ENCODE measurements at places on chromosomes 6 and 20.

DNA sequence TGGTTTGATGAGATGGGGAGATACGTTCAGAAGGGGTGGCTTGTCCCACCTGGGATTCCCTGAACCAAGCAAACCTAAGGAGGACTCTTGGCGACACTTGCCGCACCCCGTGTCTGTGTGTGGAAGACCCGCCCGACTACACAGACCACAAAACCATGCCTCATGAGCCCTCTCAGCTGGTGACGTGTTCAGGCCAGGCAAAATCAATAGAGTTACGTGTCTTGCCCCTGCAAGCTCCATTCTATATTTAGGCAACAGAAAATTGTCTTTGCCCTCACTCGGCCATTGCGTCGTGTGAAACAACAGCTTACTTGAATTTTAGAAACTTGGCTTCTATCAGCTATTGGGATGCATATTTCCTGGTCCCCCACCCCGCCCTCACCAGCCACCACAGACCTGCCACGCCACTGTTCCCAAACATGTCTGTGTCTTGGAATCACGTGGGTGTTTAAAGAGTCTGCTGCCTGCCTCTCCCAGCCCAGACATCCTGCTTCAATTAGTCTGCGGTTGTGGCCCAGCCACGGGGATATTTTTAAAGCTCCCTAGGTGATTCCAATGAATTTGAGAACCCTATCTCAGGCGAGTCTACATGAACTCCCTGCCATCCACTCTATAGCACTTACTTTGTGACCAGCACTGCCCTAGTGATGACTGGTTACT is 279.2 kb upstream of the EXOC2 start:
- DNase-seq, result no peak

- DNase-seq, result no peak
Measured at GRCh38 chr20:23187751-23188150, 101.6 kb upstream of the CD93 start.

GRCh38 chr6:43699564-43700186 is 12.1 kb upstream of the MRPS18A start:
- DNase-seq, result no peak

GRCh38 chr6:6885521-6886170 is 222.1 kb upstream of the RREB1 start:
- no peak for DNase-seq

DNA sequence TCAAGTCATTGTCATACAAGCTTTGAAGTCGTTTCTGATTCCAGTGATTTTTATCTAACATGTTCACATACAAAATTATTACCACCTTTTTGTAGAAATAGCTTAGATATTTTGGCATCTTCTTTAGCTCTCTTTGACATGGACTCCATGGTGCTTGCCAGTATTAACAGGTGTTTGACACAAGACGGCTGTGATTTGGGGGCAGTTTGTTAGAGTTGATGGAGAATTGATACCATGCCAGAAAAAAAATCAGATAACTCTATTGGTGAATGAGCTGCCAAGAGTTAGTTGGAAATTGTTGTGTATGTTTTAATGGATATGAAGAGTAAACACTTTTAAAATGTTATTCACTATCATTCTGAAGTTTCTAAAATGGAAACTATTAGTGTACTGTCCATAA is 146.6 kb upstream of the LAMP5 start:
- DNase-seq, result no peak

- no peak for DNase-seq
Measured at GRCh38 chr6:72740135-72740534, 118.3 kb downstream of the KCNQ5 start.

GRCh38 chr6:103534814-103535213 is 1324.9 kb downstream of the HACE1 start:
- no peak for DNase-seq

DNA sequence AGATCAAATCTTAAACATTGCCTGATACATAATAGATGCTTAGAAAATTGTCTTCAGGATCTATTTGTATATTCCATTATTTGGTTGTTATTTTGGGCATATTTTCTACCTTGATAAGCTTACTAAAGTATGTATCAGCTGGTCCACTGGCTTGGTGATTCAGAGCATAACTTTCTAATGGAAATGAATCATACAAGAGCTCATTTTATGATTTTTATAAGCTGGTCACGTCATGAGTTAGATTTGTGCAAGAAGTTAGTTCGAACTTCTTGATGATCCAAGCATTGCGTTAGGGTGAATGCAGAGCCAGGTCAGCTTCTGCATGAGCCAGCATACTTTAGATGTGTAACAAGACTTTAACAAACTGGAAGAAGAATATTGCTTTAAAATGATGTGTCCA is 144.5 kb upstream of the FLRT3 start:
- no peak for DNase-seq

DNA sequence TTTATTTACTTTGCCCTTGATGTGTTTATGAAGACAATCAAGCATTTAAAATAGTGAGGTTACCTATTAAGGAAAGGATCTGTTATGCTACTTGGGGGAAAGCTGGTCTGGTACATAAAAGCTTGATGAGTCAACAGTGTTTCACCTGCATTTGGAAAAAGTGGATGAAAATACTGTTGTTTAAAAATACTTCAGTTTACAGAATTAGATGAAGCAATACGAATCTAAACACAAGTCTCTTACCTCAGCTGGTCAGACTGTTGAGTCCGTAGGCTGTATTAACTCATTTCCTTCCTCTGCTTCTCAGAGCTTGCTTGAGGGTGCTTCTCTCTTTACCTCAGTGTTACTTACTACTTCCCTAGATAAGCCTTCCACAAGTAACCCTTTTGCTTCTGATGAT is 36.1 kb downstream of the NKX2-4 start:
- no peak for DNase-seq

DNA sequence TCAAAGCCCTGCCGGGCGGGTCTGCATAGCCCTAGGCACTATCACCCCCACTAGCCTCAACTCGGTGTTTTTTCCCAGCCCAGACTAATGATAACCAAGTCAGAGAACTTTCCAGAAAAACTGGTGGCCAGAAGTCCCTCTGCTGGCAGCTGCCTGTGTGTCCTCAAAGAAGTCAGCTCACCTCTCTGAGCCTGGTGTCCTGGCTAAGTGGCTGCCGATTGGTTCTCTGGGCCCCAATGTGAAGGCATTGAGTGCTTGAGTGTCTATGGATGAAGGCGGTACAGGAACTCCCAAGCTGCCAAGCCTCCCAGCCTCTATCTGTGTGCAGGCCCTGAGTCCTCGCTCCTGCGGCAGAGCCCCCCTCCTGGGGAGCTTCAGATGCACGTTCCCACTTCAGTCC is 355.6 kb downstream of the TAF4 start:
- no peak for DNase-seq

GRCh38 chr6:2615251-2615650 is 135.5 kb downstream of the MYLK4 start:
- no peak for DNase-seq

DNA sequence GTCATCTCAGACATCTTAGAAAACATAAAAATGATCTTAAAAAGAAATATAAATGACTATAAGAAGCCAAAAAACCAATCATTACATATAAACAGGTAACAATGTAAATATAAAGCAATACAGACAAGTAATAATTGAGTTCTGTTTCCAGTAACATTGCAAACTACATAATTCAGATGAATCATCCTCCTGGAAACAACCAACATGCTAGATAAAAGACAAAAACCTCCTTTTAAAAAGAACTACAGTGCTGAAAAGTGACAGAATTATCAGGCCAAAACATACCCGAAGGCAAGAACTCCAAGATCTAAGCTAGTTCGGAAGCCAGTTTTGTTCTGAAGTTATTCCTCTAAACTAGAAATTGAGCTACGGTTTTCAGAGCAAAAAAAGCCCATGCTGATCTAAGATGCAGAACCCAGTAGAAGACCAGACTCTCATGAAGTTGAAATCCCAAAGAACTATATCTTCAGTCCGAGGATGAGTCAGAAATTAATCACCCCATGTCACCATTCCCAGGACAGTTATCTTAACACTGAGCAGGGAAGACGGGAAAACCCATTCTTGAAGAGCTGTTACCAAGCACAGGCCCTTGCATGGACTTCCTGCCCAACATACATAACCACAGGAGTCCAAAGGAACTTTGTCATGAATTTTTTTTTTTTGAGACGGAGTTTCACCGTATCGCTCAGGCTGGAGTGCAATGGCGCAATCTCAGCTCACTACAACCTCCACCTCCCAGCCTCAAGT is 9.8 kb downstream of the PGM3 start:
- DNase-seq, result no peak

GRCh38 chr6:44133003-44133931 is 5.9 kb downstream of the TMEM63B start:
- no peak for DNase-seq

DNA sequence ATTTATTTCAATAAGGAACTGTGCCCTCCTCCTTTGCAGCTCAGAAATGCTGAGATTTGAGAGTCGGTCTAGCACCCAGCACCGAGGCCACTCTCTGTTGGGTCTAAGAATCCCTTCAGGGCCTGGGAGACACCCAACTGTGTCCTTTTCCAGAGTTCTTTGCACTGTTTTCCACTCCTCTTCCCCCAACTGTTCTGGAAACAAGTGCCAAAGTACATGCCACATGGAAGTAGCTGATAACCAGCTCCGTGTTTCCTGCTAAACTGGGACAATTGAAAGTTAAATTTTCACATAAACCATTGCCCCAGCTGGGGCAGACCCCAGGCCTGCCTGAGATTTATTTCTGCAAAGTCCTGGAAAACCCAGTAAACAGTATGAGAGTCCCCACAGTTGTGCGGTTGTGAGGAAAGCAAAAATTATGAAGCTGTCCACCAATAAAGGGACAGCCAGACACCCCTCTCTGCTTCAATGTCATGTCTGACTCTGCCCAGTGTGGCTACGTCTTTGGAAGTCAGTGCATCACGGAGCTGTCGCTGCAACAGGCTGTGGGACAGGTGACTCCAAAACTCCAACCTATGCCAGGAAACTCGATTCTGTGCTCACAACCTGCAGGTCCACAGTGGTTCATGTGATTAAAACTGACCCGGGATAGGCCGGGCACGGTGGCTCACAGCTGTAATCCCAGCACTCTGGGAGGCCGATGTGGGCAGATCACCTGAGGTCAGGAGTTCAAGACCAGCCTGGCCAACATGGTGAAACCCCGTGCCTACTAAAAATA is 178.0 kb upstream of the AFDN start:
- no peak for DNase-seq

GRCh38 chr6:162242915-162243314 is 484.7 kb downstream of the PRKN start:
- DNase-seq, result no peak

DNA sequence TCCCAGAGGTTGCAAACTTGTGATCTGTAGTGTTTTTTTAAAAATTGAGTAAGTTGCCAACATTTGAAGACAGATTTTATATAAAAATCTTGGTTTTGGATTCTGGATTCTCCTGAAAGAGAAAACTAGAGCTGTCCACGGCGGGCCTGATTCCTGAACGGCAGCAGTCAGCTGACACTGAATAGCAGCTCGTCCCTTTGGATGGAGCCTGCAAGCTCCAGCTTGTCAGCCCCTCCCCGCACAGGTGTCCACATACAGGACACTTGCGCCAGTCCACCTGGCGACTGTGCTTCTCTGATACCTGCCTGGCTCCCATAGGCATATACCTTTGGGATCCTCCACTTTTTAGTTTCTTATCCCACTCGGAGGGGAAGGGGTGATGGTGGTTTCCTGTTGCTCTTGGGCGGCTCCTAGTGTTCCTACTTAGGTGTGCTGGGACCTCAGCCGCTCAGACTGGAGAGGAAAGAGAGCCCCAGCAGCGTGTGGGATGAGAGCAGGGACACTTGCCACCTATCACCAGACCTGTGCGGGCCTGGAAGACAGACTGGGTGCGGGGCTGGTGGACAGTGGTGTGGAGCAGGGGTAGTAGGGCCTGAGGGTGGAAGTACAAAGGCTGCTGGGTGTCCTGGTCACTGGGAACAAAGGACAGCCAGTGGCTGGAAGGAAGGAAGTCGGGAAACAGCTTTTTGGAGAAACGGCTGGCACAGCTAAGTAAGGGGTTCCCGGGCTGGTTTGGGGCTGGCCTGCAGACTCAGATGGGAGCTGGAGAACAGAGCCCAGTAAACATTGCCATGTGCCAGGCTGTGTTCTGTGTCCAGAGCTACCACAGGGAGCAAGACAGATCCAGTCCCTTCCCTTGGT is 18.3 kb downstream of the GHRH start:
- DNase-seq, result no peak

DNA sequence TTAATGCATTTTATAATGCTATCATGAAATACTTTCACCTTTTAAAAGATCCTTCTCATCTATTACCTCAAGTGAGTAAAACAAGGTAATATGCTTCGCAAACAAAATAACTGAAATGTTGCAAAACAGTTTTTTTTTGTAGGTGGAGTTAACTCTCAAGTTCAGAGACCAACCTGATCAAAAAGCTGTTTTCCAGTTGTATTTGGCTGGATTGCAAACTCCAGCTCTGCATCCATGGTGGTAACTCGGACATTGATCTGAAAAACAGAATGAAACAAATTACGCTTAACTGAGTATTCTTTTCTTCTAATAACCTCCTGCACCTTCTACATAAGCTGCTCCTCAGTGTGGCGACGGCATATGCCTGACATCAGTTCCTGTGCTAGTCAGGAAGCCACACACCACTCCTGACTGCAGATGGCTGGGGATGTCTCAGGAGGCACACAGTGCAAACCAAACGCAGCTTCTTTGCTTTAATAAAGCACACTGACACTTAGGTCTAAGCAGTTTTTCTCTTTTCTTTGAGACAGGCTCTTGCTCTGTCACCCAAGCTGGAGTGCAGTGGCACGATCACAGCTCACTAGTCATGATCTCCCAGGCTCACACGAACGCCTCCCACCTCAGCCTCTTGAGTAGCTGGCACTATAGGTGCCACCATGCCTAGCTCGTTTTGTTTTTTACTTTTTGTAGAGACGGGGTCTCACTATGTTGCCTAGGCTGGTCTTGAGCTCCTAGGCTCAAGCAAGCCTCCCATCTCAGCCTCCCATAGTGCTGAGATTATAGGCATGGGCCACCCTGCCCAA is 29.9 kb downstream of the EZR start:
- no peak for DNase-seq

- DNase-seq, result no peak
Measured at GRCh38 chr20:47493963-47494293, 7.8 kb upstream of the NCOA3 start.

DNA sequence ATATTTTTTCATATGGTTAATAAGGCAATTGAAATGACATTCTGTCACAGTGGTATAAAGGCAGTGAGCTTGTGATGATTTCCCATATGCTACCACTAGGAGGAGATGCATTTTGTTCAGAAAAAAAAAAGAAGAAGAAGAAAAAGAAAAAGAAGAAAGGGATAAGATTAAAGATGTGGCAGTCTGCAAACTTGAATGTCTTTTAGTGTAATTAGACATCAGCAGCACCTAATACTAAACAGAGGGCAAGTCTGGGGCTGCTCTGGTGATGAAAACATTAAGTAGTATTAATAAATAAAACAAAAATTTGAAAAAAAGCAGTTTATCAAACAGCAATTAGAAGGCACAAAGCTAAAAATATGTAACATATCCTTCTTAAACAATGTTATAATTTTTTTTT is 95.4 kb upstream of the DEFB112 start:
- DNase-seq, result no peak

- no peak for DNase-seq
Measured at GRCh38 chr6:116364321-116364720, 6.4 kb upstream of the DSE start.

DNA sequence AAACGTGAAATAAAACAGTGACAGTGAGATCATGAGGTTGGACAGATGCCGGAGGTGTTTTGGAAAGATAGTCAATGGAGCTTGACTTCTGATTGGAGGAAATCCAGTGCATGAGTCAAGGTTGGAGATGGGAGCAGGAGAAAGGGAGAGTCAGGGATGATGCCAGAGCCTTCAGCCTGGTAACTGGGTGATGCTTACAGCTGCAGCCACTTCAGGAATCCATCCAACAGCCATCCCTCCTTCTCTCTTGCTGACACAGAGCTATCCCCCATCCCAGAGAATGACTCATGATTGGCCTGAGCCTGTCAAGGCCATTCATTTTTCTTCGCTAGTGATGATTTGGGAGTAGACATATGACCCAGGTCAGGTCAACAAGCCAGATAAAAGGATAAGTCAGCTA is 112.8 kb downstream of the SAMD5 start:
- DNase-seq, result no peak
